NCI-H1436 (cell line): ENCODE measurements at places on chromosomes 5 and 9.

GRCh38 chr9:74729136-74729695 lies 158.5 kb downstream of the TRPM6 start:
- DNase-seq = no peak

GRCh38 chr9:97518909-97519307 lies 17.4 kb downstream of the TMOD1 start:
- peak; percentile 32 for DNase-seq

DNA sequence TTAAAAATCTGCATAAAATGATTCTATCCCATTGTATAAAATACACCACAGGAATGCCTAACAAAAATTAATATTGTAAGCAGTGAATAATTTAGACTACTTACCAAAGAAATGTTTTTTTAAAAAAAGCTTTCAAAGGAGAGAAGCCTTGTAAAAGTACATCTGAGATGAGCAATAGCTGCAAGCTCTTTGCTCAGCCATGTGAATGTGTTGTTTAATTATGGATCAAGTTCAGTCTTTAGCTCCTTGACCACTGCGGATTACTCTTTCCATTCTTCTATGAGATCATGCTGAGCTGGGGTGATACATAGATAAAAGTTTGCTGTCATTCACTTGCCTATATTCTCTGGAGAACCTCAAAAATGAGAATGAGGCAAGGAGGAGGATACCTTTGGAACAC lies 782.4 kb upstream of the ZNF608 start:
- DNase-seq = no peak

DNA sequence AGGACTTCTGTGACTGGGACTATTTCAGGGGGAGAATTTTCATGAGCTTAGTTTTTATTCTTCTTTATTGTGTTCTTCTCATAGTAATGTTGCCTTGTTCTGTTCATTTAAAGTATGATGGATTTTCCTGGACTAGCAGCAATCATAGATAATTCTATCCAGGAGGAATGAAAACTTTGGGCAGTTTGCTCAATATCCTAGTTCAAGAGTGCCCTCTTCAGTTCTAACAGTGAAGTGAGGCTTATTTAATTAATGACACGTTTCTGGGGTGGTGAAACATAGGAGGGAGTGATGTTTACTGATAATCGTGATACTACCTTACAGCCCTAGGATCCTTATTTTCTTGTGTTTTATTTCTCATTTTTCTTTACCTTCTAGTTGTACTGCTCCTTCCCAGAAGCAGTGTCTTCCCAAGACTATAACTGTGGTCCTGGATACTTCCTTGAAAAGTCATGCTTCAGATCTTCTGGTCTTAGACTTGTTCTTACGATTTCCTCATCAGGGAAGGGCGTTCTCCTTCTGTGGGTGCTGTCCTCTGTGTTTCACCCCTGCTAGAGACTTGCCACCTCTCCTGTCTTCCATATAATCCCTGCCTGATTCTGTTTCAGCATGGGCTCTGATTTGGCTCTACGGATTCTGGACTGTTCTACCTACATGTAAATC lies 57.4 kb downstream of the CFAP95 start:
- peak; percentile 26 for DNase-seq

DNA sequence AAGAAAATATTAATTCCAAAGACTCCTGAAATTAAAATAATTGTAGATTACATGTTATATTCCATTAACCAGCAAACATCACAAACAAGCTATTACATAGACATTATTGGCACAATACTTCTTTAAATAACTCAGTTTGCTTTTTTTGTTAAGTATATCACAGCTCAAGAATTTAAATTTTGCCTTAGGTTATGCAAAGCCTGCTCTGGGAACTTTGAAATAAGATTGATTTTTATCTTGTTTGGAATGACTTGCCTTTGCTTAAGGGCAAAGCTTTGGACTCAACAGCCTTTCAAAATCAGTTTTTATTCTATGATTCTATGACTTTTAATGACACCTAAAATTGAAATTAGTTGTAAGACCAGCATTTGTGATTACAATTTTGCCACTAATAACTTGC lies 78.2 kb downstream of the ALDH7A1 start:
- DNase-seq = no peak

DNA sequence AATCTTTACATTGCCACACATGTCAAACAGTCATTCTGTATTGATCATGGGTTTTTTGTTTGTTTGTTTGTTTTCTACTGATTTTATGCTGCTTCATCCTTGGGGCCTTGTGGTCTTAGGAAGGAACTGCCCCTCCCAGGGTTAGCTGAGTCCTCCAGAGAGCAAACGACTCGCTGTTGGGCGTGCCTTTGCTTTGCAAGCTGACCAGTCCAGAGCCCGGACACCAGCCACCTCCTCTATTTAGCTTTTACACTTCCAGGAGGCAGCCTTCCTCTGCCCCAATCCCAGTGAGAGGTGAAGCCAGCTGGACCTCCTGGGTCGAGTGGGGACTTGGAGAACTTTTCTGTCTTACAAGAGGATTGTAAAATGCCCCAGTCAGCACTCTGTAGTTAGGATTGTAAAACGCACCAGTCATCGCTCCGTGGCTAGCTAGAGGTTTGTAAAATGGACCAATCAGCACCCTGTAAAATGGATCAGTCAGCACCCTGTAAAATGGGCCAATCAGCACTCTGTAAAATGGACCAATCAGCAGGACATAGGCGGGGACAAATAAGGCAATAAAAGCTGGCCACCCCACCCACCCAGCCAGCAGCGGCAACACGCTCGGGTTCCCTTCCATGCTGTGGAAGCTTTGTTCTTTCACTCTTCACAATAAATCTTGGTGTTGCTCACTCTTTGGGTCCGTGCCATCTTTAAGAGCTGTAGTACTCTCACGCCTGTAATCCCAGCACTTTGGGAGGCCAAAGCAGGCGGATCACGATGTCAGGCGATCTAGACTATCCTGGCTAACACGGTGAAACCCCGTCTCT lies 154.4 kb downstream of the ERCC6L2 start:
- DNase-seq = no peak

GRCh38 chr5:146647656-146648199 lies 131.7 kb upstream of the GPR151 start:
- DNase-seq = no peak

DNA sequence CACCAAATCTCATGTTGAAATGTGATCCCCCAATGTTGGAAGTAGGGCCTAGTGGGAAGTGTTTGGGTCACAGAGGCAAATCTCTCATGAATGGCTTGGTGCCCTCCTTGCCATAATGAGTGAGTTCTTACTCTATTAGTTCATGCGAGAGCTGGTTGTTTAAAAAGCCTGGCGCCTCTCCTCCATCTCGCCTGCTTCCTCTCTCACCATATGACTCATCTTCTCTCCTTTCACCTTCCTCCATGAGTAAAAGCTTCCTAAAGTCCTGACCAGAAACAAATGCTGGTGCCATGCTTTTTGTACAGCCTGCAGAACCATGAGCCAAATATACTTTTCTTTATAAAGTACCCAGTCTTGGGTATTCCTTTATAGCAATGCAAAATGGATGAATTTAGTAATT lies 20.9 kb upstream of the ARHGAP26 start:
- no peak for DNase-seq

DNA sequence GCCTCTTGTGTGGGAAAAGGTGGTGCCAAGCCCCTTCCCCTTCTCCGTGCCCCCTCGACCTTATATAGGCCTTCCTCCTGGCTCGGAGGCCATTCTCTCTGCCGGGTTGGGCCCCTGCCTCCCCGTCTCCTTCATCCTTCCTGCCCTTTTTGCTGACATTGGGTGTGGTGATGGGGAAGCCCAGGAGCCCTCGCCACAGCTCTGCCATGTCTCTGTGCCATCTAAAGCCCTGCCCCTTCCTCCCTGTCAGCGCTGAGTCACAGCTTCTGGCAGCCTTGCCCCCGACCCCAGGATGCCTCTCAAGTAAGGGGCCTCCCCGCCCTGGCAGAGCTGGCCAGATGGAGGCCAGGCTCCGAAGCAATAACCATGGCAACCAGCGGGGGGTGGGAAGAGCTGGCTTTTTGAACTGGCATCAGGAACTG lies 30.4 kb downstream of the JADE2 start:
- DNase-seq = peak; percentile 23

- peak; percentile 62 for DNase-seq
Measured at GRCh38 chr5:34898258-34898895, 16.9 kb downstream of the RAD1 start.

DNA sequence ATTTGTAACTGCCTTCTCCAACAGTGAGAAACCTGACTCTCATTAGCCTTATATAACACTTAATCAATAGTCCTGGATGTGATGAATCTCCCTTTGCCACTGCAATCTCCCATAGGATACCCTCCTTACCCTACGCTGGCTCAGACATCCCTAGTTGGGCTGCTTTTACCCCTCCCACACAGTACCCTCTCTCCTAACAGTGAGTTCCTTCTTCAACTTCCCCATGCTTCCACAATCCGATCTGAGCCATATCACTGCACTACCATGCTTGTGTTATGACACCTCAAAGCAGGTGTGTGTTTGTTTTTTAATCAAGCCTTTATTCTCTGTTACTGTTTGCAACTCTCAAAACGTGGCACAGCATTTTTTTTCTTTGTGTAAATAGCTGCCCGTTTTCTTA lies 60.5 kb upstream of the C9orf72 start:
- no peak for DNase-seq

DNA sequence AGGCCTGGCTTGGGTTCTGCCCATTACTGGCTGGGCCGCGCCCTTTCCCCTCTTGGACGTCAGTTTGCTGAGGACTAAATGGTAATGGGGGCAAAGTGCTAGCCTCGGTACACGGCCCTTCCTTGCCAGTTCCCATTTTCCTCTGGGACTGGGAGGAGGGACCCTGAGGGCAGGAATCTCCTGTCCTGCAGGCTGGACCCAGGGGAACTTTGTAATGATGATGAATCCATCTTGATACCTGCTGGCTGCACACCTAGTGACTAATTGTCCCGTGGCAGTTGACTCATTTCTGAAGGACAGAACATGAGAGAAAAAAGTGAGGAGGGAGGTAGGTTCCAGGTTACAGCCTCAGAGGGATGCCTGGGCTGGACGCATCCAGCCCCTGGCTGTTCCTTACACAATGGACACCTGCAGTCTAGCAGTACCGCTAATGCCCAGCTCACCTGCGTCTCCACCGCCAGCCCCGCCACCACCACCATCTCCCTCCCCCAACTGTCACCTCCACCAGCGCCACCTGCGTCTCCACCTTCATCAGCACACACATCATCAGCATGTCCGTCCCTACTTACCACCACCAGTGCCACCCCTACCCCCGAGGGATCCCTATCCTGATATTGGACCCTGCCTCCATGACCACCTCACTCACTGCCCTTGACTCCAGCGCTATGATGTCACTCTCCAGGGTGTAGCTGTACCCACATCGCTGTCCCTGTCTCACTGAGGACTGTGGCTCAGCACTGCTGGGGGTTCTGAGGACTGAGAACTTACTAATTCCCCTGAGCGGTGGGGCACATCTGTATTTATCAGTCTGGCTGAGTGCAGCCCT lies 4.3 kb downstream of the CDHR2 start:
- DNase-seq = no peak

GRCh38 chr9:73548201-73548600 lies 396.5 kb downstream of the ANXA1 start:
- DNase-seq = peak; percentile 57

GRCh38 chr9:111454751-111455150 lies 29.4 kb downstream of the ECPAS start:
- no peak for DNase-seq

DNA sequence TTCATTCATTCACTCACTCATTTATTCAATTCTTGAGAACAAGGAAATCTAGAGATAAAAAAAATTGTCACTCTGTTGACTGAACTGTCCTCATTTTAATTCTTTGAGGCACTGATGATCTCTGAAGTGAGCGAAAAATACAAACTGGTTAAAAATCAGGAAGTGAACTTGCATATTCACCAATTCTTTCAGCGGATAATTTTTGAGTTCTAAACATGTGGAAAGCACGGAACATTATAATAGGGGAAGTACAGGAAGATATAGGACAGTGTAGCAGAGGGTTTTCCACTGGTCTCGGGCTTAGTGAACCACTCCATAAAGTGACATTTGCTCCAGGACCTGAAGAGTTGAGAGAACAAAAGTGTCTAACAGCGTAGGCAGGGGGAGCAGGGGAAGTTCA lies 169.5 kb downstream of the TLR4 start:
- DNase-seq = no peak

DNA sequence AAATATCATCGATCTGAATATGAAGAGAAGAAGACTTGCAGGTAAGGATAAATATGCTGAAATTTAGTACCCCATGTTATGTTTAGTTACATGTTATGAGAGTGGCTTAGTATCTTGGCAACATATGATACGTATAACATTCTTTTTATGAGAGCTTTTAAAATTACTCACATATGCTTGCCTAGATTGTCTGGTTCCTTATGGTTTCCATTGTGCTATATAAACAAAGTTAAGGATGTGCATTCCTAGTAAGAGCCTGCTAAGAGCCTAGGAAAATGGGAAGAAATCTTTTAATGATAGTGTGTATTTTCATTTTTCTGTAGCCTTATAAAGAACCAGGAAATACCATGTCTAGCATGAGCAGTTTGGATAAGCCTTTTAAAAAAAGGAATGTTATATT lies 112.0 kb upstream of the KCNN2 start:
- DNase-seq = no peak

DNA sequence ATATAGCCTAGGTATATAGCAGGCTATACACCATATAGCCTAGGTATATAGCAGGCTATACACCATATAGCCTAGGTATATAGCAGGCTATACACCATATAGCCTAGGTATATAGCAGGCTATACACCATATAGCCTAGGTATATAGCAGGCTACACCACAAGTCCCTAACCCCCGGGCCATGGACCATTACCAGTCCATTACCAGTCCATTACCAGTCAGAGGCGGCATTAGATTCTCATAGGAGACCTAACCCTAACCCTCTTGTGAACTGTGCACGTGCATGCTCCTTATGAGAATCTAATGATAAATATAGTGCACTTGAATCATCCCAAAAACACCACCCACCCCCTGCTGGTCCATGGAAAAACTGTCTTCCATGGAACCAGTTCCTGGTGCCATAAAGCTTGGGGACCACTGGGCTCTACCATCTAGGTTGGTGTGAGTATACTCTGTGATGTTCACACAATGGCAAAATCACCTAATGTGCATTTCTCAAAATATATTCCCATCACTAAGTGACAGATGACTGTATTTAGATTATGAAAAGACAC lies 4.7 kb downstream of the PLIN2 start:
- no peak for DNase-seq

DNA sequence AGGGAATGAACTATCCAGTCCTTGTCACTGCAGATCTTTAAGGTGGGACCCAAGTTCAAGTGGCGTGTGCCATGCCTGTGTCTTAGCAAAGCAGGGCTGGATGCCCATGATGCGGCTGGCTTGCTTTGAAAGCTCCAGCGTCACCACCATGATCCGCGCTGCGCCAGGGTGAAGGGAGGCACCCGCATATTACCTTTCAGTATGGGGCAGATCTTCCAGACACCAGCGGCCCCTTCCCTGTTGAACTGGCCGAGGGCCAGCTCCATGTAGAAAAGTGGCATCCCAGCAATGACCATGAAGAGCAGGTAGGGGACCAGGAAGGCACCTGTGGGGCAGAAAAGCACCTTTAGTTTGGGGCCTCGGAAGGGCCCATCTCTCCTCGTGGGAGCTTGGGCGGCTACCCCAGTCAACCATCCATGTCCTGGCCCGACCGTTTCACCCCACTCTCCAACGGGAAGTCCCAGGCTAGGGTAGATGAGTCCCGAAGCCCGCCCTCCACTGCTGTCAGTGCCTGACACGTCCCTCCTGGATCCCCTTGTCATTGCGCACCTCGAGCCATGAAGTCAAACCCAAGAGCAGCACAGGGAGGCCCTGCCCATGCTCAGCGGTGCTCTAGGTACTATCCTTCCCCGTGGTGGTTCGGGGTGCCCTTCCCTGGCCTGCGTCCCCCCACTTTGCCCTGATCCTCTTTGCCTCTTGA lies 3.9 kb downstream of the SLC6A3 start:
- no peak for DNase-seq

GRCh38 chr9:19969721-19970120 lies 180.9 kb upstream of the SLC24A2 start:
- DNase-seq = no peak

GRCh38 chr5:62922191-62922590 lies 343.6 kb downstream of the LRRC70 start:
- DNase-seq = no peak
